ENCODE measurements at places on chromosomes 12 and 14.

DNA sequence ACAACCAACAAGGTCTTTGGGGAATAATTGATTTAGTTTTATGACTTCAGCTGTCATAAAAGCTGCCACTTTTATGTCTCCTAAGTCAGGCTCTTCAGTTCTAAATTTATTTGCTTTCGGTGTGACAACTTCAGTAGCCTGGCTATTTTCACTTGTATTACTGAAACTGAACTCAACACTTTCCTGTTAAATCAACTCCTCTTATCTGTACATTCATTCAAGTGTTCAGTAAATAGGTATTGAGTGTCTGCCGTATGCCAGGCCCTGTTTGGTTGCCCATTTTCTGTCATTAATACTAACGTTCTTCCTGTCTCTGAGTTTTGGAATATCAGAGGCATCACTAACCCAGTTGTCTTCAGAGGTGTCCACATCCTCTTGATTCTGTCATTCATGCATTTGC, 7.5 kb downstream of the UTP20 start:
- DNase-seq: no peak

GRCh38 chr14:90115780-90116179, 54.0 kb downstream of the KCNK13 start:
- no peak for DNase-seq

GRCh38 chr12:72748971-72749370, 476.8 kb downstream of the TRHDE start:
- DNase-seq: no peak

DNA sequence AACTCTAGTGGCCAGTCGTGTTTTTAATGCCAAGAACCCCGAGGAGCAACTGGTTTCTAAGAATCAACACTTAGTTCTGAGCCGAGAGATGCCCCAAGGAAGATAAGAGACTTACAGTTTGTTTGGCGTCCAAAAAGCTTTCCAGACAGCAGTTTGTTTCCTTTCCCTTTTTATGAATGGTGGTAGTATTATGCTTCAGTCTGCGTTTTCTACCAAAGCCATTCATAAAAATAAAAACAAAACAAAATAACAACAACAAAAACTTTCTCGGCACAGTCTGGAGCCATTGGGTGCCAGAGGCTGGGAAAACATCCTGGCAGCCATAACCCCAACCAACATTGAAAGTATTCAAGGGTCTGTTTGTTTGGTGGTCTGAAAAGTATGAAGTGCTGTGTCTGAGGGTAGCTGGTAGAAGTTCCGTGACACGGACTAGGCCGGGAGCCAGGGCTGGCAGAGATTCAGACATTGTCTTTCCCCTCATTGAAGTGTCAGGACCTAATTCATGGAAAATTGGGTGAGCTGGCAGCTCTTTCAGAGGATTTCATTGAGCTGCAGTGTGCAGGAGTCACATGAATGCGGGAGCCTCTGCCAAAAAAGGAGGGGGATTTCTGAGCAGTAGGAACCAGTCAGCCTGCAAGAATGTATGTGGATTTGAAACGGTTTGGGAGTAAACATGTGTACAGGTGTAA, 124.2 kb downstream of the HMGA2 start:
- DNase-seq: no peak

GRCh38 chr12:75814851-75815754, 216.5 kb downstream of the PHLDA1 start:
- no peak for DNase-seq

GRCh38 chr12:67045650-67046049, 223.5 kb upstream of the CAND1 start:
- DNase-seq: no peak

DNA sequence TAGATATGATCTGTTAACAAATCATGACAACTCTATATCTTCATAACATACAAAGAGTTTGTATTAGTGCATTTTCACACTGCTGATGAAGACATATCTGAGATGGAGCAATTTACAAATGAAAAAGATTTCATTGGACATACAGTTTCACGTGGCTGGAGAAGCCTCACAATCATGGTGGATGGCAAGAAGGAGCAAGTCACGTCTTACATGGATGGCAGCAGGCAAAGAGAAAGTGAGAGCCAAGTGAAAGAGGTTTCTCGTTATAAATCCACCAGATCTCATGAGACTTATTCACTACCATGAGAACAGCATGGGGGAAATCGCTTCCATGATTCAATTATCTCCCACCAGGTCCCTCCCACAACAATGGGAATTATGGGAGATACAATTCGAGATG, 157.6 kb downstream of the DUSP6 start:
- DNase-seq: no peak

GRCh38 chr14:103721334-103722120, 5.9 kb downstream of the ZFYVE21 start:
- no peak for DNase-seq

DNA sequence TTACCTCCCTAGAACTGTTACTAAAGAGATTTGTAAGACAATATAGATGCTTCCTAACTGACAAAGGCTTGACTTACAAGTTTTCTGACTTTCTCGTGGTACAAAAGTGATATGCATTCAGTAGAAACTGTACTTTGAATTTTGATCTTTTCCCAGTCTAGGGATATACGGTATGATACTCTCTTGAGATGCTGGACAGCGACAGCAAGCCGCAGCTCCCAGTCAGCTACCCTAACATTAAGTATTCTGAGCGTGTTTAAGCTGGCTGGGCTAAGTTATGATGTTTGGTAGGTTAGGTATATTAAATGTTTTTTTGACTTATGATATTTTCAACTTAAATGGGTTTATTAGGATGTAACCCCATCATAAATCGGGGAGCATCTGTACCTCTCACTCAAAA, 55.2 kb upstream of the CDKL1 start:
- no peak for DNase-seq

GRCh38 chr12:72390146-72390545, 118.0 kb downstream of the TRHDE start:
- DNase-seq: no peak

DNA sequence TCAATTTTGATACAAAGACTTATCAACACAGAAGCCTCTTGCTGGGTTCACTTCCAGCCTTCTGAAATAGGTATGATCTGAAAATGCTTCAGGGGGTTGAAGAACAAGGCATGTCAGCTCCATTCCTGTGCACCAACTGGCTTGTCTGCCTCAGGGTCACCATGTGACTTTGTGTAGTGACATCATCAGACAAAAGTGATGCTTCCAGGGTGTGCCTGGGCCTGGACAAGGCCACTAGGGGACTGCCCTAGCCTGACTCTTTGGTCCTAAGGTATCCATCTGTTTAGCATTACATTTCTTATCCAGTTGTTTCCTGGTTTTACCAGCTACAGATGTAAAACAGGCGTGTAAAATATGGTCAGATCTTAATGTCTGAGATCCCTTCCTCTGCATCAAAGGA, 155.6 kb downstream of the CAND1 start:
- DNase-seq: no peak

- no peak for DNase-seq
Observed at GRCh38 chr14:100747736-100748135, 21.0 kb downstream of the DLK1 start.

- no peak for DNase-seq
Observed at GRCh38 chr12:25186038-25186787, 8.7 kb downstream of the DNAI7 start.

DNA sequence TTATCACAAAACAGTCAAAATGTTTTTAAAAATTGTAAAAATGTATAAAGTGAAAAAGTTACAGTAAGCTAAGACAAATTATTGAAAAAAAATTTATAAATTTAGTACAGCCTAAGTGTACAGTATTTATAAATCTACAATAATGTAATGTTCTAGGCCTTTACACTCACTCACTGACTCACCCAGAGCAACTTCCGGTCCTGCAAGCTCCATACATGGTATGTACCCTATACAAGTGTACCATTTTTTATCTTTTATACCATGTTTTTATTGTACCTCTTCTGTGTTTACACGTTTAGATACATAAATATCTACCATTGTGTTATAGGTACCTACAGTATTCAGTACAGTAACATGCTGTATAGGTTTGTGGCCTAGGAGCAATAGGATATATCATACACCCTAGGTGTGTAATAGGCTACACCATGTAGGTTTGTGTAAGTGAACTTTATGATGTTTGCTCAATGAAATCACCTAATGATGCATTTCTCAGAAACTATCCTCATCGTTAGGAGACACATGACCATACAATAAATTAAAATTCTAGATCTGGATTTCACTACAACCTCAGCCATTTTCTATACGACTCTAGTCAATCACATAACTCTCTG, 66.8 kb downstream of the TXNDC16 start:
- no peak for DNase-seq

- no peak for DNase-seq
Observed at GRCh38 chr12:113065126-113066007, 8.8 kb downstream of the DTX1 start.

DNA sequence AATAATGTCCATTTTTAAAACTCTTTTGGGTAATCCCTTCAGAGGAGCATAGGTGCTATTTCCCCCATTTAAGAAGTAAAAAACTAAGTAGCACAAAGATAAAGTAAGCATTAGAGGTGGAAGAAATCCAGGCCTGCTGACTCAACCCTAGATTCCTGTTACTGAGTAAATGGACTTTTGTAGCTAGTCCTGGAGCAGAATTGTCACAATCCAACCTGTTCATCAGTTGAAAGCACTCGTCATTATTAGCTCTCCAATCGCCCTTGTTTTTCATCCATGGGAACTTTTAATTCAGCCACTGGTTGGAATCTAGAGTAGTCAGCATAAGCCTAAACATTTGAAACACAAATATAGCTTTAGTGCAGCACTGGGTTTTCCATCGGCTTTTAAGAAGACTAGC, 139.5 kb upstream of the AMIGO2 start:
- no peak for DNase-seq

DNA sequence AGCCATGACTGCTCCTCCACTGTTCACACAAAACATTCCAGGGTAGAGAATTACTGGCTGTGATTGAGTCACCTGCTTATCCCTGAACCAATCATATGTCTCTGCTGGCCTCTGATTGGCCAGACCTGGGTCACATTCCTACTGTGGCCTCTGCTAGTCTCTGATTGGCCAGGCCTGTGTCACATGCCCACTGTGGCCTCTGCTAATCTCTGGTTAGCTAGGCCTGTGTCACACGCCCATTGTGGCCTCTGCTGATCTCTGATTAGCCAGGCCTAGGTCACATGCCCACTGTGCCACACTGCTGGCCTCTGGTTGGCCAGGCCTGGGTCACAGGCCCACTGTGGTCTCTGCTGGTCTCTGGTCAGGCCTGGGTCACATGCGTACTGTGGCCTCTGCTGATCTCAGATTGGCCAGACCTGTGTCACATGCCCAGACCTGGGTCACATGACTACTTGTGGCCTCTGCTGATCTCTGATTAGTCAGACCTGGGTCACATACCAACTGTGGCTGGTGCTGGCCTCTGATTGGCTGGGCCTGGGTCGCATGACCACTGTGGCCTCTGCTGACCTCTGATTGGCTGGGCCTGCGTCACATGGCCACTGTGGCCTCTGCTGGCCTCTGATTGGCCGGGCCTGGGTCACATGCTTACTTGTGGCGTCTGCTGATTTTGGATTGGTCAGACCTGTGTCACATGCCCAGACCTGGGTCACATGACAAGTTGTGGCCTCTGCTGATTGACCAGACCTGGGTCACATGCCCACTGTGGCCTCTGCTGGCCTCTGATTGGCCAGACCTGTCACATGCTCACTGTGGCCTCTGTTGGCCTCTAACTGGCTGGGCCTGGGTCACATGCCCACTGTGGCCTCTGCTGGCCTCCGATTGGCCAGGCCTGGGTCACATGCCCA, 251.6 kb downstream of the SLC15A4 start:
- no peak for DNase-seq

DNA sequence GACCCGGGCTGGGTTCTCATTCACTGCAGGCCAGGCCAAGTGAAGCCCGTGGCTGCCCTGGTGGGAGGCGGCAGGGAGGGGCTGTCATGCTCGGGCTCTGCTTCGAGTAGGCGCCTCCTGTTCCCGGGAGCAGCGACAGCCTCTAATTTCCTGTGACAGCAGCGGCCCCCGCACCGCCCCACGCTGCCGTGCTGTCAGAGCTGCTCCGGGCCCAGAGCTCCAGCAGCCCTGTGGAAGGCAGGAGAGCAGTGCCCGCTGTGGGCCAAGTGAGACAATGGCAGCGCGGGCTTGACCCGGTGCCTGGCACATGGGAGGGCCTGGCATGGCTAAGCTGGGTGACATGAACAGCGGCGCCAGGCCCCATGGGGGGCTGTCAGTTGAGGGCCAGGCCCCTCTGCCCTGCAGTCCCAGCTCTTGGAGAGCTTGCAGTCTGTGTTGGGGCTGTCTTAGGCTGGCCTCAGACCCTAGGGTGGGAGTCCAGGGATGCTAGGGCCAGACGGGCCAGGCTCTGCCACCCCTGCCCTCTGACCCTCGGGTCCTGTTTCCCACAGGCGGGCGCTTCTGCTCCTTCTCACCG, 5.1 kb downstream of the TRMT61A start:
- DNase-seq: no peak

DNA sequence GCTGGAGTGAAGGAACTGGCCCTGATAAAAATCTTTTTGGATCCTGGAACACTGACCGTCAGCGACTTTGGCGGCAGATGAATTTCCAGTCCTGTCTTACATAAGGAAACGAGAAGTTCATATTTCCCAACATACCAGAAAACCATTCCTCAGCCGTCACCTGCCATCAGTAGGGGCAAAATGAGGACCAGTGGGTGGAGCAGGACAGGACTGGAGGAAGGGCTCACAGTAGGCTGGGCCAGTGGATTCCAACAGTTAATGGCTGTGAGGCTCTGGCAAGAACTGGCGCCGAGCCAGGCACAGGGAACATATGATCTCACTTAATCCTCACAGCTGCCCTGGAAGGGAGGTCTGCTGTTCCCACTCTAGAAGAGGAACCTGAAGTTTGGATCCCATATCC, 67.2 kb upstream of the FAM181A start:
- no peak for DNase-seq

DNA sequence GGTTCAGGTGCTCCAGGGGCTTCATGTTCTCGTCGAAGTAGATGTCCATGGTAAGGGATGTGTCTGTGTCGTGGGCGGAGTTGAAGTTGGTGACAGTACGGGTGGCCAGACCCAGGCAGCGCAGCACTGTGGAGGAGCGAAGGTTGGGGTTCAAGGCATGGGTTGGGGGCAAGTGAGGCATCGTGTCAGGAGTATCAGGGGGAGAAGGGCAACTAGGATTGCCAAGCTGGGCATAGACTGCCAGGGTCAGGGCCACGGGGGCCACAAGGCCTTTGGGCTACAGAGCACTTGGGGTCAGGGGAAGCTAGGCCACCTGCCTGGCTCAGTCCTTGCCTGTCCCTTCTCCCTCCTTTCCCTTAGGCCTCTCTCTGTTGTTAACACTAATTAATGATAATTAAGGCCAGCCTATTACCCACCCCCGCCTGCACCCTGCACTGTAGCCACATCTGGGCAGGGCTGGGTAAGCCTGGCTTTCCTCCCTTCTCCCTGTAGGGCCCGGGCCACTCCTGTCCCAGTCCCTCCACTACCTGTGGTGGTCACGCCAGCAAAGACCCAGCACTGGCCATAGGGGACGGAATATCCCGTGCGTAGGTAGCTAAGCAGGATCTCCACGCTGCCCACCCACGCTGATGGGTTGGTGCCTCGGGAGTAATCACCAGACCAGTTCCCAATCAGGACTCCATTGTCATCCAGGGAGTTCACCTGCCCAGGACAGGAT, 4.3 kb downstream of the TGM1 start:
- DNase-seq: no peak

- no peak for DNase-seq
Observed at GRCh38 chr12:2653461-2653965, 141.3 kb upstream of the FKBP4 start.

Measured in Jurkat, Clone E6-1 (cell line).